ENCODE measurements at places on chromosomes 3 and 15. TPM values are rescaled to one million over a fixed set of nuclear protein-coding genes. Genes with fewer than 3 reads are reported as not detected.

Gene IL12A
- polyA plus RNA-seq: 2.8 TPM

Gene KLF15
- 0.24 TPM for polyA plus RNA-seq

Gene ZNF80
- not detected for polyA plus RNA-seq

Gene HES1
- polyA plus RNA-seq: 10.1 TPM

Gene ATP13A5
- polyA plus RNA-seq: not detected

Gene AMIGO3
- not detected for polyA plus RNA-seq

Gene RFC4
- 22.5 TPM for polyA plus RNA-seq

Gene UBE2E2
- 117 TPM for polyA plus RNA-seq

Gene PRICKLE2
- not detected for polyA plus RNA-seq

Gene GCHFR
- polyA plus RNA-seq: 24.8 TPM

Gene HTR3E
- polyA plus RNA-seq: not detected

DNA sequence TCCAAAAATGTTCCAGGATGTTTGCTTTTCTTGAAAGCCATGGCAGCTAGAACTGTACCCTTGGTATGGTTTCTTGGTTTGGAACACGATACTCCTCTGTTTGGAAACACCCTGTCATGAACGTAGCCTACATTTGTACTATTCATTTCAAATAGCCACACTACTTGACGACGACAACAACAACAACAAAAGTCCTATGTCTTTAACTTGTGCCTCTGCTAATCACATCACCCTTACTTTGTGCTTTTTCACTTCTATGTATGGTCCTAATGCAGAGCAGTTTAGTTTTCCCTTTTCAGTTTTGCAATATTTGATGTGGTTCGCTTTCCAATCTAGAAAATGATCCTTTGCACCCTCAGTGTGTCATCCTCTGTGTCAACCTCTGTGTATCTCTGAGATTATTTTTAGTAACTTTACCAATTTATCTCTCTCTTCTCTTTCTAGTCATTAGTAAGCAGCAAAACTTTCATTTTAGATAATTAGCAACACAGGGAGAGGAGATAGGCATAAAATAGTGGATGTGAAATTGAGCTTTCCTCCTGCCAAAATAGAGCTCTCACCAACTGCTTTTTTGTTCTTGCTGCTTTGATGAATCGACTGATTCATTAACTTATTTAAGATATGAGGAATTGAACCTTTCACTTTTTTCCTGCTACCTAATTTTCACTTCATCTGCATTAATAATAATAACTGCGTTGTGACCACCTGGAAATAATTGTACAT, 44.1 kb upstream of the TP63 start:
- no peaks in the 10 kb centered on the region for H3K27me3 ChIP-seq
- no peak for DNase-seq
- H3K36me3 ChIP-seq: no peaks in the 10 kb centered on the region
- H3K4me3 ChIP-seq: no peak overlapping the region

GRCh38 chr3:8607234-8608040, 37.2 kb downstream of the SSUH2 start:
- no peak overlapping the region for H3K4me3 ChIP-seq
- H3K27me3 ChIP-seq: no peaks in the 10 kb centered on the region
- no peak overlapping the region for H3K27ac ChIP-seq
- no peaks in the 10 kb centered on the region for H3K36me3 ChIP-seq
- DNase-seq: no peak
- H3K4me1 ChIP-seq: no peaks in the 10 kb centered on the region

- H3K27ac ChIP-seq: no peak overlapping the region
- no peaks in the 10 kb centered on the region for H3K27me3 ChIP-seq
- no peaks in the 10 kb centered on the region for H3K4me1 ChIP-seq
- H3K4me3 ChIP-seq: no peak overlapping the region
- DNase-seq: no peak
- no peaks in the 10 kb centered on the region for H3K36me3 ChIP-seq
These were observed 1089.8 kb upstream of the CADM2 start for GRCh38 chr3:83868909-83869567.

DNA sequence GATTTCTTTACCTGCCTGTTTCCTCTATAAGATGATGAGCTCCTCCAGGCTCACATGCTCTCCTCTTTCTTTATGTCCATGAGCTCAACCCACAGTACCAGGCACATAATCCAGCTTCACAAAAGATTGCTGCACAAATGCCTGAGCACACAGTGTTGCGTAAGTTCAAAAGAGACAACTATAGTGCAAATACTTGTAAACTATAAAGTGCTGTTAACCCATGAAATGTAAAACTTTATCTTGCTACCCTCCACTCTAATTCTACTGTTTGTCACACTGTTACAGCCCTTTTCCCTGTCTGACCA, 101.0 kb upstream of the LPP start:
- peaks cover 8% of the 10 kb centered on the region for H3K4me1 ChIP-seq
- peaks cover 12% of the 10 kb centered on the region for H3K27me3 ChIP-seq
- H3K27ac ChIP-seq: no peak overlapping the region
- DNase-seq: no peak
- H3K36me3 ChIP-seq: no peaks in the 10 kb centered on the region

DNA sequence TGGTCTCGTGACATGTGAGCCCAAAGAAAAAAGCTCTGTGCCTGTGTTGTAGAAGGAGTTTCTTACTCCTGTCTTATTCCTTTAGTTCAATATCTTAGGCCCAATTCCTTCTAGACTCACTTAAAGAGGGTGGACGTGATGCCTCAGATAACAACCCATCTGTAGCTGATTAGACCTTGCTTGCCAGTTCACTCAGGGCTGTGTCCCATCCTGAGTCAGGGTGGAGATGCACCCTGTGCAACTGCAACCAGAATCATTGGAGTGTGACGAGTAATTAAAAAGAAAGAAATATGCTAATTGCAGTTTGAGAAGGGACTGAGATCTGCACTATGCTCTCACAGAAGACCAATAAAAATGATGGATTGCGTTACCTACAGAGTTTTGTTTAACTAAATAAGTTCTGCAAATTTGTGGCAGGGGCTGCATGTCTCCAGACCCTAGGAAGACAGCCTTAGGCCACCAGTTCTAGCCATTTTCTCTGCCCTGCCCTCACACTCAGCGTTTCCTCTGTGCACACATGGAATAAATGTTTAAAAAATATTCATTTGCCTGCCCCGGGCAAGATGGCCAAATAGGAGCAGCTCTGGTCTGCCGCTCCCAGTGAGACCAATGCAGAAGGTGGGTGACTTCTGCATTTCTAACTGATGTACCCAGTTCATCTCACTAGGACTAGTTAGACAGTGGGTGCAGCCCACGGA, 83.0 kb downstream of the MOBP start:
- H3K4me1 ChIP-seq: no peaks in the 10 kb centered on the region
- no peak overlapping the region for H3K27ac ChIP-seq
- no peaks in the 10 kb centered on the region for H3K36me3 ChIP-seq
- no peak for DNase-seq
- H3K27me3 ChIP-seq: peaks cover 13% of the 10 kb centered on the region
- H3K4me3 ChIP-seq: no peak overlapping the region

DNA sequence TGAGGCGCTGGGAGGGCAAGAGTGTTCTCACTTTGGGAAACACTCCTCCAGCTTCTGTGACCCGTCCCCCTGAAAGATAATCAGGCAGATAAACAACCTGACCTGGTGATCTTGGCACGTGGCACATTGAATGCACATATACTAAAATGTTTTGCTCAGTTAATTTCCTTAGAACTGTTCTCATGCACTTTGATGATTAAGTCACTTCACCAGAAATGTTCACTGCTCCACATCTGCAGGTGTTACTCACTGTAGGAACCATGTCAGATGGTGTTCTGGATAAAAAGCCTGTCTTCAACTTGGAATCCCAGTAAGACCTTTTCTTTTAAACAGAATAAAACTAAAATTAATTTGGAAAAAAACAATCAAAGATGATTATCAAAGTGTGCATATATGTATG, 24.6 kb upstream of the NIPA2 start:
- H3K36me3 ChIP-seq: peaks cover 6% of the 10 kb centered on the region
- no peaks in the 10 kb centered on the region for H3K27me3 ChIP-seq
- H3K27ac ChIP-seq: no peak overlapping the region
- no peak for DNase-seq

- H3K36me3 ChIP-seq: no peaks in the 10 kb centered on the region
- no peak overlapping the region for H3K27ac ChIP-seq
- H3K4me1 ChIP-seq: no peaks in the 10 kb centered on the region
- DNase-seq: no peak
These were observed 161.0 kb downstream of the FOXB1 start for GRCh38 chr15:60165111-60165510.

- no peak overlapping the region for H3K27ac ChIP-seq
- no peak overlapping the region for H3K4me3 ChIP-seq
- peaks cover 29% of the 10 kb centered on the region for H3K4me1 ChIP-seq
- no peak for DNase-seq
These were observed 419 bp upstream of the CALML4 start for GRCh38 chr15:68205558-68205944.

DNA sequence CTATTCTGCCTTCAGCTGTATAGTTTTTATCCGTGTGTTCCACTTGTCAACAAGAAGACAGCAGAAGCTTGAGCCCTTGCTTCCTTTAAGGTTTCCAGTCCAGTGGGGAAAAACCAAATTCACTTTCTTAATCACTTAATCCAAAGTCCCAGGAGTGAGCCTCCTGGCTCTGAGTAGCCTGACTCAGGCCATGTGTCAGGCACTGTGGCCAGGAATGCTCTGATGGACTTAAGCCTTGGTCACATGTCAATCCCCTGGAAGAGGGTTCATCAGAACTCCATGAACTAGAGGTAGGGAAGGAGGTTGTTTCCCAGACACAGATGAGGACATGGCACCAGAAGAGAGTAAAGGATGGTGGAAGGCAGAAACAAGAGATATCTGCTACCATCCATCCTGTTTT, 8.8 kb downstream of the VIPR1 start:
- H3K27me3 ChIP-seq: peaks cover 11% of the 10 kb centered on the region
- H3K4me1 ChIP-seq: peaks cover 12% of the 10 kb centered on the region
- H3K36me3 ChIP-seq: no peaks in the 10 kb centered on the region
- no peak for DNase-seq
- no peak overlapping the region for H3K4me3 ChIP-seq

DNA sequence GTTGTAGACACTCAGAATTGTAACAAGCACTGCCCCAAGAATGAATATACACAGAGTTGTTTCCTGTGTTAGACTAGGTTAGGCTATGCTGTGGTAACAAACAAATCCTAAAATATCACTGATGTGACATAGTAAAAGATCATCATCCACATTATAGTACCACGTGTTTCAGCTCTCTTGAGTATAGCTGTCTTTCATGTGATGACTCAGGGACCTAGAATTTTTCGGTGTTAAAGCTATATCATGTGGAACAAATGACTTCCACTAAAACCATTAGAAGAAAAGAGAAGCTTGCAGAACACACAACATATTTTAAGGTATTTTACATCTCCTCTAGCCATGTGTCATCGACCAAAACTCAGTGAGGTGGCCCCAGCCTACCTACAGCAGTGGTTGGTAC, 307.9 kb upstream of the RBMS3 start:
- H3K36me3 ChIP-seq: peaks cover 8% of the 10 kb centered on the region
- H3K27me3 ChIP-seq: peaks cover 5% of the 10 kb centered on the region
- DNase-seq: no peak
- no peak overlapping the region for H3K4me3 ChIP-seq
- H3K27ac ChIP-seq: no peak overlapping the region
- H3K4me1 ChIP-seq: peaks cover 5% of the 10 kb centered on the region

- H3K4me3 ChIP-seq: no peak overlapping the region
- H3K27me3 ChIP-seq: no peaks in the 10 kb centered on the region
- H3K27ac ChIP-seq: no peak overlapping the region
- no peaks in the 10 kb centered on the region for H3K4me1 ChIP-seq
These were observed 71.4 kb upstream of the BHLHE40 start for GRCh38 chr3:4907643-4908432.

DNA sequence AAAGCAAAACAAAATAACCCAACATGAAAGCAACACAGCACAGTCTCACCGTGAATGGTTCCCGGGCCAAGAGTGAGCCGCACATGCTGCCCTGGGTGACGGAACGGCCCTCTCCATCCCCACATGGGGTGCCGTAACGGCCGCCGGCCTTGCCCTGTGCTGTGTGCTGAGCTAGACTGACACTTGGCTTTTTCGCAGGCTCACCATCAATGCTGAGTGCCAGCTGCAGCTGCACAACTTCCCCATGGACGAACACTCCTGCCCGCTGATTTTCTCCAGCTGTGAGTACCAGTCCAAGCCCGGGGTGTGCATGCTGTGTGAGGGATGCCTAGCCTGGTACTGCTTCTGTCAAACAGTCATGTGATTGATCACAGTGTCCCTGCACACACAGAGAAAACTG, 357.6 kb downstream of the GABRG3 start:
- no peak for DNase-seq
- H3K4me1 ChIP-seq: no peaks in the 10 kb centered on the region
- H3K27me3 ChIP-seq: no peaks in the 10 kb centered on the region
- no peak overlapping the region for H3K27ac ChIP-seq
